ENCODE measurements at places on chromosomes 6 and 20. TPM values are rescaled to one million over a fixed set of nuclear protein-coding genes. Genes with fewer than 3 reads are reported as not detected.

DNA sequence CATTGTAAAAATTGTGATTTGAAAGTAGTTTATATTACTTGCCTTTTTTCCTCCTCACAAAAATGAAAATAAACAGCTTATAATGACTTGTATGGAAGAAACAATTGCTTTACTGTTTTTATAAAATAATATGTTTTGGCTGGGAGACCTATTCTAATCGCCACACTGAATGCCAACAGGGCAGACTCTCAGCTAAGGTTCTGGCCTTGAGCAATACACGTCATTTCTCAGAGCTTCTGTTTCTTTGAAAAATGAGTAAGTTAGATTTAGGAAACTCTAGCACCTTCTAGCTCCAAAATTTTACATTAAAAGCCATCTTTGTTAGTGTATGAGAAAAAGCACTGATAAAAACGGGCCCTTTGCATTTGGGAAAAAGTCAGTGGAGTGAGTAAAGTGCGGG lies 166.6 kb downstream of the ARID1B start:
- H3K27ac ChIP-seq = no peak overlapping the region
- DNase-seq = no peak
- no peaks in the 10 kb centered on the region for H3K27me3 ChIP-seq
- H3K36me3 ChIP-seq = peaks cover 1% of the 10 kb centered on the region
- peaks cover 25% of the 10 kb centered on the region for H3K4me1 ChIP-seq
- no peak overlapping the region for H3K4me3 ChIP-seq

DNA sequence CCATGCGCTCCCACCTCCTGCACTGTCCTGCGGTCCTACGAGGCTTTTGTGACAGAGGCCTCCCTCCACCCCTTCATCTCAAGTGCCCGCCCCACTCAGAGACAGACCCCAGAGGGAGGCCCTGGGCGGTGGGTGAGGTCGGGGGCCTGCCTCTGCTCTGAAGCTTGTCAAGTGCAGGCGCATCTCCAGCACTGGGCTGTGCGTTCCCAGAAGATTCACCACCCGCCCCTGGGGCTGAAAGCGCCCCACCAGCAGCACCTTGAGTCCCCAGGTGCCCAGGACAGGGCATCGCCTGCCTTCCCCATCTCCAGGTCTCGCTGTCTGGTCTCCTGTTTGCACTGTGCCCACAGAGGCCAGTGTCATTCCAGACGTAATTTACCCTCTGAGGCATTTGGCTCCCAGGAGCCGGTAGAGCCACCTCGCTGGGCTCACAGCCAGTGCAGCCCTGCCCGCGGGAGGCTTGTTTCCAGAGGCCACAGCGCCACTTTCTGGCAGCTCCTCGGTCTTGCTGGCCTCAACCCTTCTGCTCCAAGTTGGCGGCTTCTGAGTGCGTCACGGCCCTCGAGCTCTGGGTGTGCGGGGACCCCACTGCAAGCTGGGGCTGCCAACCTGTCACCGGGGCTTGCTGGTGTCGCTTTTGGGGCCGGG lies 191.1 kb downstream of the TAF4 start:
- H3K36me3 ChIP-seq = no peaks in the 10 kb centered on the region
- DNase-seq = no peak
- H3K4me1 ChIP-seq = no peaks in the 10 kb centered on the region
- no peak overlapping the region for H3K27ac ChIP-seq
- peaks cover 2% of the 10 kb centered on the region for H3K27me3 ChIP-seq

GRCh38 chr20:58131551-58132142 lies 96.8 kb downstream of the ANKRD60 start:
- no peak overlapping the region for H3K4me3 ChIP-seq
- no peak overlapping the region for H3K27ac ChIP-seq
- H3K4me1 ChIP-seq = peaks cover 21% of the 10 kb centered on the region
- no peaks in the 10 kb centered on the region for H3K36me3 ChIP-seq
- DNase-seq = no peak

- no peaks in the 10 kb centered on the region for H3K4me1 ChIP-seq
- no peak for DNase-seq
- no peak overlapping the region for H3K27ac ChIP-seq
- H3K27me3 ChIP-seq = peaks cover 4% of the 10 kb centered on the region
- no peaks in the 10 kb centered on the region for H3K36me3 ChIP-seq
- no peak overlapping the region for H3K4me3 ChIP-seq
Observed at GRCh38 chr20:47027042-47027441, 132.4 kb downstream of the EYA2 start.

DNA sequence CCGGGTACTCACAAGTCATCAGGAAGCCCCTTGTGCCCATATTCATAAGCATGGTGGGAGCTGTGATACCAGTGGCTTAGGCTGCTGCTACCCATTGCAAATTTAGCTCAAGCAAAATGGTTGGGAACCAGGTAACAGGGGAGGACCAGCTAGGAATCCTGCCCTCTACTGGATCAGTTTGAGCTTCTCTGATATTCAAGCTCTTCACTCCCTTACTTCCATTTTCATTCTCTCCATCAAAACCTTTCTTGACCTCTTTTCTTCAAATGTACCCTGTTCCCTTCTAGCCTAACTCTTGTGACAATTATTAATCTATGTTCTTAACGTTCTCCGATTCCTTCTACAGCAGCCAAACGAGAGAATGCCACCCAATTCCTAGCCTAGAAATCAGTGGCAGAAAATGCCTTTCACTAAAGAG lies 9.7 kb downstream of the NOL7 start:
- no peak for DNase-seq
- H3K27ac ChIP-seq = peak overlapping the region; percentile 22
- no peaks in the 10 kb centered on the region for H3K27me3 ChIP-seq
- H3K36me3 ChIP-seq = peaks cover 12% of the 10 kb centered on the region
- peaks cover 5% of the 10 kb centered on the region for H3K4me1 ChIP-seq

GRCh38 chr6:167824591-167825331 lies 1.9 kb upstream of the AFDN start:
- DNase-seq = no peak
- H3K27ac ChIP-seq = peak overlapping the region; percentile 91
- H3K4me1 ChIP-seq = peaks cover 25% of the 10 kb centered on the region
- peaks cover 19% of the 10 kb centered on the region for H3K36me3 ChIP-seq
- H3K4me3 ChIP-seq = peak overlapping the region; percentile 96

Gene ROMO1
- total RNA-seq = 140 TPM

Data from progenitor cell of endocrine pancreas (in vitro differentiated cells).